ENCODE measurements at places on chromosomes 5 and 9.

DNA sequence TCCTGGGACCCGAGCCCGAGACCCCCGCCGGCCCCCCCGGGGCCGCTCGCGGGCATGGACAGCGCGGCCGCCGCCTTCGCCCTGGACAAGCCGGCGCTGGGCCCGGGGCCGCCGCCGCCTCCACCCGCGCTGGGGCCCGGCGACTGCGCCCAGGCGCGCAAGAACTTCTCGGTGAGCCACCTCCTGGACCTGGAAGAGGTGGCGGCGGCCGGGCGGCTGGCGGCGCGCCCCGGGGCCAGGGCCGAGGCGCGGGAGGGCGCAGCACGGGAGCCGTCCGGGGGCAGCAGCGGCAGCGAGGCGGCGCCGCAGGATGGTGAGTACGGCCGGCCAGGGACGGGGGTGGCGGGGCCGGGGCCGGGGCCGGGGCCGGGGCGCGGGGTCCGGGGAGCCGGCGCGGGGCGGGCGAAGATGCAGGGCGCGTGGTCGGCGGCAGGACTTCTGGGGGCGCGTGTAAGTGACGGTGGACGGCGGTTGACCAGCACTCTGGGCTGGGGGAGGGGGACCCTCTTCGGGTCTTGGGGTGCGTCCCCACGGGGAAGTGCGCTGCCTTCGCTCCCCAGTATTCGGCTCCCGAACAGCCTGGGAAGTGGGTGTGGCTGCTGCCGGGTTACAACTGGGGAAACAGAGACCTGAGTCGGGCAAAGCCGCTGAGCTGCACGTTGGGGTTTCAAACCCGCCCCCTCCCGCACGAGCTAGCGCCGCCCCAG is 520 bp downstream of the PRRX2 start:
- no peak for DNase-seq

- DNase-seq = no peak
Measured at GRCh38 chr5:66344544-66344943, 200.4 kb downstream of the SREK1 start.

GRCh38 chr5:141866096-141866495 is 12.1 kb downstream of the PCDH1 start:
- DNase-seq = no peak

- no peak for DNase-seq
Measured at GRCh38 chr5:170200876-170201275, 31.9 kb upstream of the C5orf58 start.

DNA sequence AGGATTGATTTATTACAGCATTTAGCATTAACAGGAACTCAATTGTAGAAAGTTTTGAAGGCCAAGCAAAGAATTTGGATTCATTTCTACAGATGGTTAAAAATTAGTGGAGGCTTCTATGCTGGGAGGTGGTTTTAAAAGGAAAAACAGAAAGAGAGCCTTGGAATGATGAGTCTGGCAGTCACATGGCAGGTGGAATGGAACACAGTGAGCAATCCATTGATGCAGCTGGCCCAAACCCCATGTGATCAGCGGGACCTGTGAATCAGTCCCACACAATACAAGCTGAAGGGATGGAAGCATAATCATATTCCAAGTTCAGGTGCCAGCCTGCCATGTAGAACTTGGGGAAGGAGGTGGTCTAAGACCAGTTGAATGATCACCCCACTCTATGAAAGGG is 147.9 kb downstream of the PIP5K1B start:
- DNase-seq = no peak

DNA sequence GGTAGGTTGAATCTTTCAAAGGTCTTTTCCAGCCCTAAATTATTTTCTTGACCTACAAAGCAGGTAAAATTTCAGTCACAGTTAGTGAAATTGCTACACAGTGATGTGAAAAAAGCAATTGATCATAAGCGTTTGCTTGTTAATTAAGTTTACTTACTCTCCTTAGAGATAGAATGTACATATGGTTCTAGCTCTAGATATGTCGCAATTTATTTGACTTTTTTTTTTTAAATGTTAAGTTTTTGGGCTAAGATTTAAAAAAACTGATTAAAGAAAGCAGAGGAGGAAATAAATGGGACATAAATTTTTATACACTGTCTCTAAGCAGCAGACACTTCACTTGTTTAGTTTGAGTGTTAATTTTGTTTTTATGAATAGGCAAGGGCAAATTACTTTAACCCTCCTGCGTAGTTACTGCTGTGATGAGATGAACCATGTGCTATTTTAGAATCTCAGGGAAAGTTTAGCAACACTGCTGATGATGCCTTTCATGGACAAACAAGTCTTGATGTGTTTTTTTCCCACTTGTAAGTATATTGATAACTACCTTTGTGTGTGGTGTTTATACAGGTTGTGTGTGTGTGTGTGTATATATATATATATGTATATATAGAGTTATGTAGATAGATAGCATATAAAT is 38.3 kb upstream of the FAM120AOS start:
- no peak for DNase-seq

DNA sequence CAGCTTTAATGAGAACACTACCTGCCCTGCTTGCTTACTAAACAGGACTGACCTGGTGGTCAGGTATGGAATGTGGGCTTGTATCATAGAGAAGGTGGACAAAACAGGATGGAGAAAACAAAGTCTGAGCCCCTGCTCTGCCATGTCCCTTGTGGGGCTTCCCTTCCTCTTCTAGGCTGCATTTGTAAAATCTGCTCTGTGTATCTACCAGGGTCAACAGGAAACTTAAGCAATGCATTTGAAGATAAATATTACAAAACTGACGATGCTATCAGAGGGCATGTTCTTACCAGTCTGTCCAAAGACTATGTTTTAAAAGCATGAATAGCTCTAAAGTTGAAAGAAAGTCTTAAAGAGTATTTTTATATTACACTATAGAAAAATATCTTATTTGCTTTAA is 228.7 kb downstream of the DCP2 start:
- no peak for DNase-seq

DNA sequence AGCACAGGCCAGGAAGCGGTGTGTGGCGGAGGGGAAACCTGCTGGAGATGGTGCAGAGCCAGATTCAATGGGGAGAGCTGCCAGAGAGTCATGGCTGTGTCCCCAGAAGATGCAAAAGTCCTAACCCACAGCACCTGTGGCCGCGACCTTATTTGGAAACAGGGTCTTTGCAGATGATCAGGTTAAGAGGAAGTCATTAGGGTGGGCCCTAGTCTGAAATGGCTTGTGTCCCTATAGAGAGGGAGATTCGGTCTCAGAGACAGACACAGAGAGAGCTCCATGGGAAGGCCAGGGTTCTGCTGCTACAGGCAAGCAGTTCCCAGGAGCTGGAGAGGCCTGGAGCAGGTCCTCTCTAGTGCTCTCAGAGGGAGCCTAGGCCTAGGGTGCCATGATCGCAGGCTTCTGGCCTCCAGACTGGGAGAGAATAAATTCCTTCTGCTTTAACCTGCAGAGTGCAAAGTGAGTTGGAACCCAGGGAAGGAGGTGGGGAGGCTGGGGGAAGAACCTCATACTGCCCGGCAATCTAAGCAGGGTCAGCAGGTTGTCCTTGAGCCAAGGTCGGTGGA is 1.9 kb upstream of the LPCAT1 start:
- DNase-seq = no peak

All from BJ (cell line).